ENCODE measurements at places on chromosomes 4 and X.

DNA sequence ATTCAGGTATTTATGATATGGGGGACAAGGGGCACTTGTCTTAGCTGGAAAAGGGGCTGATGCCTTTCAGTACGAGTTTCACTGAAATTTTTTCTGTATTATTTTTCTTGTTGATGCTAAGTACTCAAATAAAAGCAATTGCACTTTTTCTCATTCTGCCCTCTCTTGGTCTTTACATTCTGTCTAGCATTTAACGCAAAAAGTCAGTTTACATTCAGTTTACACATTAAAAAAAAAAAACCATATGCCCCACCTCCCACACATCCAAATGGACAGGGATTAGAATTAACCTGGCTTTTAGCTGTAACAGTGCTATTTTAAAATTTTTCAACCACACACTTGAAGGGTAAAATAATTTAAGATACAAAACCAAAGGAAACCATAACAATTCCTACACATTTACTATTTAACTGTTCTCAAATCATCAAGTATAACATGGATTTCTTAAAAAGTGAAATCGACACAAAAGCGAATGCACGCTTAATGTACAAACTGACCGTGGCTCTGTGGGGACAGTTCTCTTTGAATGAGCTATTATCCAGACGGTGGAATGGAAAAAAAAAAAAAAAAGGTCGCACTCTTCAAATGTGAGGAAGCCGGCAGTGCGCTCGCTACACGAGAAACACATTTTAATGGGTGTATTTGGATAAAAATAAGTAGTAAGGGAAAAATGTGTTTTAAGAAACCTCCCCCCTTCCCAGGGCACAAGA is 1.4 kb downstream of the AMMECR1 start:
- no peak for DNase-seq

DNA sequence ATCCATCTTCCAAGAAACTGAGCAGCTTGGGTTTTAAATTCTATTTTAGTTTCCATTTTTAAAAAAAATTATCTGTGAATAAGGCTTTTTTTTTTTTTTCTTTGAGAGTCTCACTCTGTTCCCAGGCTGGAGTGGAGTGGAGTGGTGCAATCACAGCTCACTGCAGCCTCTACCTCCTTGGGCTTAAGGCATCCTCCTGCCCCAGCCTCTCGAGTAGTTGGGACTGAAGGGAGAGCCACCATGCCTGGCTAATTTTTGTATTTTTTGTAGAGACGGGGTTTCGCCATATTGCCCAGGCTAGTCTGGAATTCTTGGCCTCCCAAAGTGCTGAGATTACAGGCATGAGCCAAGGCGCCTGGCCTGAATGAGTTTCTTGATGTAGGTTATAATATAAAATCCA is 1.4 kb downstream of the ENOPH1 start:
- no peak for DNase-seq

DNA sequence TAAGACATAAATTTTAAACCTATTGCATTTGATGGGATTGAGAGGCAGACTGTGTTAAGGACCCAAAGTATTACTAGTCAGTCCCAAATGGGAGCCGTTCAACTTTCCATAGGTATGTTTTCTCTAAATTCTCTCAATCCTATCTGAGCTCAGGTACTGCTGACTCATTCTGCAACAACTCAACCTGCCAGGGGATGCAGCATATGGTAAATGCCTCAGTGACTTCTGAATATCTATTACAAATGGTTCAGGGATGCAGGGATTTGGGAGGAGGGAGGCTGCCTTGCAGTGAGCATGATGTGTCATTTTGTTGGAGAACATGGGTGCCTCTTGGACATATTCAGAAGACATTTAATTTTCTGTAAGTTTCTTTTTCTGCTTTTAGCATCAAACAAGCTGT is 97.3 kb downstream of the HDAC8 start:
- DNase-seq: no peak

- no peak for DNase-seq
These were observed 1.9 kb downstream of the DHRSX start for GRCh38 chrX:2498781-2499302.

GRCh38 chrX:107549504-107549903 is 78.8 kb upstream of the PRPS1 start:
- peak; percentile 52 for DNase-seq

DNA sequence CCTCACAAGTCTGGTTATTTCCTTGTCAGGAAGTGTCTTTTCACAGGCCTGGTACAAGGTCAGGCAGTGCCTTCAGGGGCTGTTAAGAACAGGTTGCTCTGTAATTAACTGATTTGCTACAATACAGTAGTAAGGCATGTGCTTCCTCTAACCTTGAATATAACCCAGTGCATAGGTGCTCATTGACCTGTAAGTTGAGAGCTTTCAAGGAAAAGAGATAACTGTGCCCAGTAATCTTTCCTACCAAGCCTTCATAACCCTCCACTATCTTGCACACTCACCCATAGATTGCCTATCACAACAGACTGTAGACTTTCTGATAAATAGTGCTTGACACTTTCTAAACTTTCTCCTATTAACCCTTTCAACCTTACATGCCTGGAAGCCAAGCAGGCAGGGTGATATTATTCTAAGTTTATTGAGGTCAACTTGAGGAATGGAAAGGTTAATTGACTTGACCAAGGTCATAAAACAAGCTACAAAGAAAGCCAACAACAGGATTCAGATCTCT is 148.1 kb downstream of the PPARGC1A start:
- DNase-seq: no peak

DNA sequence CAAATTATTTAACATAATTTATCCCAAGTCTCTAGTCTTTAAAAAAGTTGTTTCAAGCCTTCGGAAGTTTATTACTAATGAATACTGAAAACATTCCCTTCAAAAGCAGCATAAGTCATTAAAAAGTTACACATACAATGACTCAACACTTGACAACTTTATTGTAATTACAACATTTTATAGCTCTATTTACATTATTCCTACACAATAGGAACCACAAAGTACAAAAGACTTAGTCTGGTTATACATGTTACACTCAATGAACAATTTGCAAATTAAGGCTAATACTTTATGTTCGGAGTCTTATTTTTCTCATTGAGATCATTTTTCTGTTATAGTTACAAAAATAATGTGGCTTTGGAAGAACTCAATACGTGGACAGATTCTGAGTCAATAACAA is 114.4 kb upstream of the POF1B start:
- DNase-seq: no peak

DNA sequence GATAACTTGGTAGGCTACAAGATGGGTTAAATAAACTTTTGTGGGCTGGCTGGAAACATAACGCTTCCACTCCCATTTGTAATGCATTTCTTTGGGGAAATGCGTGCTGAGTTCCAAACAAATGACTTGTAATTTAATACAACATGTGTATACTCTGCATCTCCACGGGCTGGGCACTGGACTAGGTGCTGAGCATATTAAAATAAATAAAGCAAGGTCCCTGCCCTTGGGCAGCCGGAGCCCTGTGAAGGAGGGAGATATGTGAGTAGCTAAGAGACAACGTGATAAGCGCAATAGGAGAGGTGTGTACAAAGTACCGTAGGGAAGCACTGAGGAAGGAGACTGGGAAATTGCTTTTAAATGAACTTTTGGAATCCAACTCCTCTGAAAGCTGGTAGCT is 147.2 kb upstream of the RBPJ start:
- DNase-seq: no peak

GRCh38 chr4:169234137-169234855 is 36.5 kb downstream of the SH3RF1 start:
- no peak for DNase-seq

DNA sequence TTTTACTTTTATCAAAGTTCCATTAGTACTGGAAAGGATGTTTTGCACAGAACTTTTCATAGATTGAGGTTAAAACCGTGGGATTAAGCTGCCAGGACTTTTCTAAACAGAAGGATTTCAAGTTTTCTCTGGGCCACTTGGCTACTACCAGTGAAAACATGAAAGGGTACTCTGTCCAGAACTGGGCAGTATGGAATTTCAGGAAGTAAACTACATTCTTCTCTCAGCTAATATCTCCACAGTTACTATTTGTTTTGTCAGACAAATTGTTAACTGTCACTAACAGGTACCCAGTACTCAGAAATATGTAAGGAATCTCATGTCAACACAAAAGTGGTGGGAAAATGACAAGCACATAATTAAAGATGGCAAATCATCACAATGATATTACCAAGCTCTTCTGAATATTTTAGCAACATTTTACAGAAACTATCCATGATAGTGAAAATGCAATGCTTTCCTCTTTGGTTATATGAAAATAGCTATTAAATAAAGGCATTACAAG is 454.4 kb downstream of the C4orf33 start:
- no peak for DNase-seq

GRCh38 chr4:113884655-113885054 is 94.8 kb downstream of the ARSJ start:
- no peak for DNase-seq

DNA sequence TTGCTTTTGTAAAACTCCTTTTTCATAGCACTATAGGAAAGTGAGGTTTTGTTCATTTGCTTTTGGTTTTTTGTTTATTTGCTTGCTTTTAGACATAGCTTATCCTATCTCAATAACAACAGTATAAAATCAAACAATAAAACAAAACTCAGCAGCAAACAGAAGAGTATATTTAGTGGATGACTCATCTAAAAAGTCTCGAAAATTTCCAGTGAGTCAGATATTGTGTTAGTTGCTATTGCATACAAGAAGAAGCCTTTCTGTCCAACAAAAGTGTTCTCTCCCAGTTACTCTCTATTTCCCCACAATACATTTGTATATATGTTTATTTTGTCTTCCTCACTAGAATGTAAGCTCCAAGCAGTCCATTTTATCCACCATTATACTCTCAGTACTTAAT is 36.0 kb upstream of the NPNT start:
- DNase-seq: no peak

- no peak for DNase-seq
These were observed 351.4 kb upstream of the GATB start for GRCh38 chr4:152112190-152112589.

GRCh38 chr4:43345323-43345925 is 452.9 kb downstream of the GRXCR1 start:
- no peak for DNase-seq

DNA sequence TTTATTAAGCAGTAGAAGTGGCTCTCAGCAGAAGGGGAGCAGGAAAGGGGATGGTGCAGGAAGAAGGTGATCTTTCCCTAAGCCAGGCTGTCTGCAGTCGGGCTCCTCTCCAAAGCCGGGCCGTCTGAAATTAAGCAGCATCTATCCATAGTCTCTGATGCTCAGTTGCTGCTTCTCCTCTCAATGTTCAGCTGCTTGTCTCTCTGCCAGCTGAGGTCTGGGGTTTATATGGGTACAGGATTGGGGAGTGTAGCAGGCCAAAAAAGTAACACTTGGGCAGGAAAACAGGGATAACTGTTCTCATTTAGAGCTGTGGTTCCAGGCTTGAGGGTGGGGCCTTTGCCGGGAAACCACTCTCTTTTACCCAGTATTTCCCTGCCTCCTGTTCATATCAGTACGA is 39.2 kb upstream of the CCKAR start:
- no peak for DNase-seq

- no peak for DNase-seq
These were observed 50.6 kb downstream of the GPR50 start for GRCh38 chrX:151226941-151227340.

DNA sequence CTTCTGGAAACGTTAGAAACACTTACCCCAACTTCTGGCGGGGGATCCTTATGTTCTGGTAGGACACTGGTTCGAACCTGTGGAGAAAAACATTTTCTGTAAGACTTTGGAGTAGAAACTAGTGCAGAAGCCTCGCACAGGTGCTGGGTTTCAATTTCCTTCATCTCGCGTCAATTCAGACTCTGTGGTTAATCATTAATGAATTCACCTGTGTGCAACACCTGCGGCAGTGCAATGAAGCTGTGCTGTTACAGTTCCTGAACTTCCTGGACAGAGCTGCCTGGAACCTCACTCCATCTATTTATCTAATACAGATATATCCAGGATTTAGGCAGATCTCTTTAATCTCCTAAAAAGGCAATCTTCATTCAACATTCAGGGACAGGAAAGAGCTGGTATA is 531.4 kb downstream of the INPP4B start:
- DNase-seq: no peak

DNA sequence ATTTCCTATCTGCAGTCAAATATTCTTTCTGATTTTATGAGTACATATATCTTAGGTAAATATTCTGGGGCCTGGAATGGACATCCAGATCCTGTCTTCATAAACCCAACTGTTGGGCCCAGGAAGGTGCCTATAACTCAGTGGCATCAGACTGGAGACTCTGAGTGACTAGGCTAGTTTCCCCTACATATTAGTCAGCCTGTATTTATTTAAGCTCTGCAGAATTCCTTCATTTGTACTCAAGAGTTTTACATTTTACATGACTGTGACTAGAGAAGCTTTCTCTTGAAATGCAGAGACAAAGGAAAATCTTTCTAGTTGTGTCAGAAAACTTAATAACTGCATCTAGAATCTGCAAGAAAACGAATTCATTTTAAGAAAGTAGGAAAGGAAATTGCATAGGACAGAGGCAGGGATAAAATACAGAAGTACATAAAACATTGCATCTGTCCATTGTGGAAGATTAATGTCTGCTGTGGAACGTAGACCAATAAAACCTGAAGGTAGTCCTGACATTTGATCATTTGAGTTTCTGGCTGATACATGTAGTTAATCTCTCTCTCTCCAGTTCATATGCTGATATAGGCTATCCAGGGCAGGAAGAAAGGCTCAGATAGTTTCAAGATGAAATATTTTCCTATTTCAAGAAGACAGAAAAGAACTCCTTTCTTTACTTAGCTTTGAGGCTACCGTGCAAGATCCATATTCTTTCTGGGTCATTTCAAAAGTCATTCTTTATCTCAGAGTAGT is 78.2 kb downstream of the OPHN1 start:
- DNase-seq: no peak

DNA sequence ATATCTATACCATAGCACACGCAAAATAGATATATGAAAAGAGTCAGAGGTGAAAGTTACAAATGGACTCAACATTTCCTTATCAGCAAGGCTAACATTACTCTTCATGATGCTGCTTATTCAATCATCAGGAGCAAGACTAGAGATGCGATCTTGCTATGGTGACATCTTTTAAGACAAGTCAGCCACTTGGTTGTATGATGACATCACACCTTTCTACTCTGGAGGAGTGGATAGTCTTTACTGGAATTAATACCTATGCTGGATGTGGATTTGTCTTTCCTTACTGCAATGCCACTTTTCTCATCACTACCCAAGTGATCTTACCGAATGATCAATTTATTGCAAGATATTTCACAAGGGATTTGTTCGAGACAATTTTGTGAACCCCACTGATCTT is 87.0 kb upstream of the SPOCK3 start:
- no peak for DNase-seq

- no peak for DNase-seq
These were observed 36.8 kb upstream of the BANK1 start for GRCh38 chr4:101753721-101754120.
